Renal pelvis (tissue), 12 donors: ENCODE measurements at places on chromosomes 13 and 19. TPM values are rescaled to one million over a fixed set of nuclear protein-coding genes. Genes with fewer than 3 reads are reported as not detected.

DNA sequence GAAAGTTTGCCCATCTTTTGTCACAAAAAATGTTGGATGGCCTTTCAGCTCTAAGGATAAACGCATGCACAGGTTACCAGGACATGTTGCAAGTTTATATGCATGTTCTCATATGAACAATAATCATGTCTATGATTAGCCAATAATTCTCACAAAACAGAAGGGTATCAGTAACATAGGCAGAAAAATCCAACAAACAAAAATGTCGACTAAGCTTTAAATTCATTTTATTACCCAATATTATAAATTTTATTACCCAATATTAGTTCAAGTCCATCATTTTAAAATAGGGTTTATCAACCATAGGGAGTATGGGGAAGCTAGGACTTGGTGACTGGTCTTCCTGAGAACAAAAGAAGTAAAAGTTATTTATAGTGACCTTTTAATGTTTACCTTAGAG lies 93.1 kb downstream of the ENOX1 start:
- no peak for DNase-seq

DNA sequence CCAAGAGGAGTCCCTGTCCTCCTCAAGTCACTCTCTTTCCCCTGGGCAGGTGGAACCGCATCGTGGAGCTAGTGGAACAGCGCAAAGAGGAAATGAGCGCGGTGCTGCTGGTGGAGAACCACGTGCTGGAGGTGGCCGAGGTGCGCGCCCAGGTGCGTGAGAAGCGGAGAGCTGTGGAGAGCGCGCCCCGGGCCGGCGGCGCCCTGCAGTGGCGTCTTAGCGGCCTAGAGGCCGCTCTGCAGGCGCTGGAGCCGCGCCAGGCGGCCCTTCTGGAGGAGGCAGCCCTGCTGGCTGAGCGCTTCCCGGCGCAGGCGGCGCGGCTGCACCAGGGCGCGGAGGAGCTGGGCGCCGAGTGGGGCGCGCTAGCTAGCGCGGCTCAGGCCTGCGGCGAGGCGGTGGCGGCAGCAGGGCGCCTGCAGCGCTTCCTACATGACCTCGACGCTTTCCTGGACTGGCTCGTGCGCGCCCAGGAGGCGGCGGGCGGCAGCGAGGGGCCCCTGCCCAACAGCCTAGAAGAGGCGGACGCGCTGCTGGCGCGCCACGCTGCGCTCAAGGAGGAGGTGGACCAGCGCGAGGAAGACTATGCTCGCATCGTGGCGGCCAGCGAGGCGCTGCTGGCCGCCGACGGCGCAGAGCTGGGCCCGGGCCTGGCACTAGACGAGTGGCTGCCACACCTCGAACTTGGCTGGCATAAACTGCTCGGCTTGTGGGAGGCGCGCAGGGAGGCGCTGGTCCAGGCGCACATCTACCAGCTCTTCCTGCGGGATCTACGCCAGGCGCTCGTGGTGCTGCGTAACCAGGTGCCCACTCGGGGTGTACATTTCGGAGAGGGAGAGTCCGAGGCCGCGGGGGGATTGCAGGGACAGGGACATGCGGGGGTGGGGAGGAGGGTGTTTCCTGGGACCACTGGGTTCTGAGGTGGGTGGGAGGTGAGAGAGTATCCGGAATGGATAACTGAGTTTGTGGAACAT lies 52.8 kb downstream of the SPTBN4 start:
- DNase-seq, result no peak

DNA sequence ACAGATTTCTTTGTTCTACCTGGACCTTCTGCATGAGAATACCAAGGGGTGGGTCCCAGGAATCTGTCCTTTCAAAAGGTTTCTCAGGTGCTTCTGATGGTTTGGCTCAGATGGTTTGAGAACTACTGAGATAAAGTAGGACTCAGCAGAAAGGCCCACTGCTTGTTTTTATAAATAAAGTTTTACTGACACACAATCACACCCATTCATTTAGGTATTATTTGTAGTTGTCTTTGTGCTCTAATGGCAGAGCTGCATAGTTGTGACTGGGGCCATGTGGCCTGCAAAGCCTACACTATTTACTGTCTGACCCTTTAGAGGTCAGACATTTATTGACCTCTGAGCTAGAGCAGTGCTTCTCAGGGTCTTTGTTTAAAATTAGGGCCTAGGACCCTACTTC lies 17.6 kb downstream of the EDDM13 start:
- DNase-seq, result no peak

- DNase-seq, result no peak
Observed at GRCh38 chr13:110503979-110504499, 57.5 kb downstream of the RAB20 start.

CEACAM21 gene
- polyA plus RNA-seq, result 1.5 TPM

SBK3 gene
- 0.11 TPM for polyA plus RNA-seq

DNA sequence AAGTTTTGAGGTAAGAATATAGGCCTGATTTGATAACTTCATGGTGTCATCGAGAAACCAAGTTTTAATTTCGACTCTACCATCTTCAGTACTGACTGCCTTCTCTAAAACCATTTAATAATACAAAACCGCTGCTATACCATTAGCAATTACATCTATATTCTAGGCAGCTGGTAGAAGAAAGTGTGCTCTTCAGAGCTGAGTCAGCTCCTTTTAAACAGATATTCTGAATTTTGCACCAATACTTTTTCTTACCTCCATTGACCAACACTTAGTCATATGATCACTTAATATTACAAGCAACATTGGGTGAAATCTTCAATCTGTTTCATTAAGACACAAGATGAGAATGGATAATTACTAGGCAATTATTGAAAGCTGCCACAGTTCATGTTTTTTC lies 1667.8 kb downstream of the PCDH9 start:
- no peak for DNase-seq

DNA sequence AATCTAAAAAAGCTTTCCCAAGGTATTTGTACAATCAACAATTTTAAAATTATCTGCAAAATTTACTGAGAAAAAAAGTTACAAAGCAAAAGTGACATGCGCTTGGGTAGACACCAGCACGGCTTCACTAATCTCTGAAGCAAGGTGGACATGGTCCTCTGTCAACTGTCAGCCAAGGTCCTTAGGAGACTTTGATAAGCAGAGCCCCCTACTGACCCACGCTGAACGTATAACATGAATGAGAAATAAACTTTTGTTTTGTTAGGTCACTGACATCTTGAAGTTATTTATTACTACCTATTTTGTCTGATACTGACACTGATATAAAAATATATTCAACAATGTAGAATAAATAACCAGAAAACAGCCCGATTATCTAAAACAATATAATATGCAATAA lies 100.7 kb upstream of the OBI1 start:
- DNase-seq, result no peak

GRCh38 chr19:49875857-49876421 lies 1.2 kb downstream of the AKT1S1 start:
- DNase-seq, result no peak

- DNase-seq, result no peak
Observed at GRCh38 chr13:51873117-51873798, 11.5 kb downstream of the CCDC70 start.
